ENCODE measurements at places on chromosomes 12 and 14. TPM values are rescaled to one million over a fixed set of nuclear protein-coding genes. Genes with fewer than 3 reads are reported as not detected.

Gene CLEC6A
- not detected for total RNA-seq

Gene ERBB3
- 6.2 TPM for total RNA-seq

Gene LMNTD1
- not detected for total RNA-seq

Gene ANO2
- not detected for total RNA-seq

Gene NR1H4
- not detected for total RNA-seq

All from hair follicular keratinocyte (primary cell).